ENCODE measurements at places on chromosomes 7 and 10. TPM values are rescaled to one million over a fixed set of nuclear protein-coding genes. Genes with fewer than 3 reads are reported as not detected.
A peak's percentile ranks its signal among the peaks of the same experiment; 100 is the strongest.

The MOGAT3 gene
- total RNA-seq = not detected

The FAM149B1 gene
- total RNA-seq = 47.5 TPM

The SLC26A3 gene
- total RNA-seq = not detected

The NPFFR1 gene
- total RNA-seq = not detected

The UTF1 gene
- total RNA-seq = not detected

The GRID2IP gene
- not detected for total RNA-seq

The FGFR2 gene
- total RNA-seq = not detected

The GIMAP6 gene
- total RNA-seq = 0.18 TPM

The RBP3 gene
- not detected for total RNA-seq

The PAX2 gene
- not detected for total RNA-seq

The DMTF1 gene
- 91.1 TPM for total RNA-seq

The ANKRD16 gene
- total RNA-seq = 14.0 TPM

The LBX1 gene
- total RNA-seq = 0.08 TPM

The BICC1 gene
- 123 TPM for total RNA-seq

The C10orf71 gene
- total RNA-seq = not detected

- no peak for DNase-seq
Observed at GRCh38 chr10:71990706-71991269, 26.6 kb downstream of the CHST3 start.

DNA sequence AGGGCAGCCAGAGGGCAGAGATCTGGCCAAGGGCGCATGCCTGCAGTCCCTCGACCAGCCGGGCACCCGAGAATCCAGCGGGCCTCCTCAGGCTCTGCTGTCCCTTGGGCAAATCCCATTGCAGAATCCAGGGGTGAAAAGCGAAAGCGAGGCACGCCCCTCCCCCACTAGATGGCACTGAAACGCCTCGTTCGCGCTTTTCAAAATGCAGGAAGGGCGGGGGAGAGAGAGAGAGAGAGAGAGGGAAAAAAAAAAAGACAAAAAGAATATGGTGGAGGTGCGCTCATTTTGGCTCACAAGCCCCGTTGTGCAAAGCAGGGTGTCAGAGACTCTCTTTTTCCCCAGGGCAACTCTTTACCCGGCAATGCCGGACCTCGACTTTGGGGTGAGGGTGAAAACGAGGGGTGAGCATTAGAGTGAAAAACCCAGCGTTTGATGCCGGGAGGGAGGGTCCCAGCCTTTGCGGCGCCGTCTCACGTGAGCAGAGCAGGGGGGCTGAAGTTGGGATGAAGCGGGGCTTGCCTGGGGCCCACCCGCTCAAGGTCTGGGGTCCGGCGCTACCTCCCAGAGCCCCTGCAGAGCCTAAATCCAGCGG, 2.5 kb upstream of the TMEM178B start:
- peak; percentile 22 for DNase-seq

GRCh38 chr10:44520651-44521050, 135.8 kb upstream of the CXCL12 start:
- DNase-seq = peak; percentile 30

DNA sequence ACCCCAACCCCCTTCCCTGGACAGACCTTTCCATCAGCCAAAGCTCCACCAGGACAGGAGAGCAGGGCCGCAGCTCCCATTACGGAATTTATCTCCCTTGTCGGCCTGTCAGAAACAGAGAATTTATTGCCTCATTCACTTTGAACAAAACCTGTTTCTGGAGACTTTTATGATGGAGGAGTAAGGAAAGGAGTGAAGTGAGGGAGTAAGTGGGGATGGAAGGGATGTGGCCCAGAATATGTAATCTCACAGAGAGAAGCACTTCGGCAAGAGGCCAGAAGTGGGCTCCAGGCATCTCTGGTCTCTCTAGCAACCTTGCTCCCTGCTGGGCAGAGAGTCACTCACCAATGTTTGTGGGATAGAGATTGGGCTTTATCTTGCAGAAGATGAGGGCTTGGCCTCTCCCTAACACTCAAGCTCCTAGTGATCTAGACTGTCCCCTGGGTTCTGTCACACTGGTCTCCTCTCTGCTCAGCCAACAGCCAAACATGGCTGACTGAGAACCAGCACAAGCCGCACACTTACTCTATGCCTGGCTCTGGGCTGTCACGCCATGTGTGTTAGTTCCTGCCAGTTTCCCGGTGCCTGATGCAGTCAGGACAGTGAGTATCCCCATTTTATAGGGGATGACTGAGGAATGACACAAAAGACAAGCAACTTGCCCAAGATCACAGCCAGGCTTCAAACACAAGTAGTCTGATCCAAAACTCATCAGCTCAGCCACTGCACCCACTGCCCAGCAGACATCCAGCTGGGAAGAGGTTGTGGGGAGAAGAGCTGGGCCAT, 149.4 kb upstream of the ZMIZ1 start:
- no peak for DNase-seq

- DNase-seq = no peak
Observed at GRCh38 chr10:91006752-91007346, 86.0 kb upstream of the ANKRD1 start.

GRCh38 chr10:78178940-78179339, 145.3 kb downstream of the RPS24 start:
- DNase-seq = peak; percentile 49

GRCh38 chr7:77575187-77575586, 38.1 kb downstream of the PTPN12 start:
- no peak for DNase-seq

DNA sequence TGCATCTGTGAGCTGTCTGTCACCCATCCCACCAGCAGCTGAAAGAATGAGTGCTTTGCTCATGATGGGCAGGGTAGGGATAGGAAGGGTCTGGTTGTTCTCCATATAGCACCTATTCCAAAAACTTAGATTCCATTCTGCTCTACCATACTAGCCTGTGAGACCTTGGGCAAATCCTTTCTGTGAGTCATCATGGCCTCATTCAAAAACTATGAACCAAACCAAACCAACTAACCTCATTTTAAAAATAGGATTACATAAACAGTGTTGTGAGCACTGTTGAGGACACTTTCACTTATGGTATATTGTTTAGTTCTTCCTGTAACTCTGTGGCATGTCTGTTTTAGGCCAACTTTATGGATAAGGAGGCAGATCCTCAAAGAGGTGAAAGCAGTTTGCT, 30.9 kb upstream of the STEAP4 start:
- peak; percentile 47 for DNase-seq

DNA sequence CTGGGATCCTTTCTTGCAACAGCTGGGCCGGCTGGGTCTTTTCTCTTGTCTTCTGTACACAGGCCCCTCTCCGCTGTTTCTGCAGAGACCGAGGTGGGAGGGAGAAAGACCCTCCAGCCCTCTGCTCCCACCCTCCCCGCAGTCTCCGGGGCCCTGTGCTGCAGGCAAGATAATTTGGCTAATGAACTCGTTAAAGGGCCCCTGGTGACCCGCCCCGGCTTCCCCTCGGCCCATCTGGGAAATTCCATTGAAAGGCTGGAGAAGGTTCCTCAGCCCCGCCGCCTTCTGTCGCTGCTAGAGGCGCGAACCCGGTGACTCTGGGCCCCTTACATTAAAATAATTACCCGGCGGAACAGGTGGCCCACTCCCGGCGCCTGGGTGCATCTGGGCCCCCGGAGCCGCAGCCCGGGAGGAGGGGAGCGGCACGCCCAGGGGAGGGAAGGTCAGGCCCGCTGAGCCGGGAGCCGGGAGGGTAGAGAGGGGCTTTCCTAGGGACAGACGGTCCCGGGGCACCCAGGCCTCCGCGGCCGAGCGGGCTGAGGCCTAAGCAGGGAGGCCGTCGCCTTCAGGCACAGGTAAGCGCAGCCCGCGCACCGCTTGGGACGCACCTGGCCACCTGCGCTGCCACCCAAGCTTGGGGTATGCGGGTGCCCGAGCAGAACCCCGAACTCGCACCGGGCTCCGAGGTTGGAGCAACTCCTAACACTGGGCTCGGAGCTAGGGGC, 7.3 kb upstream of the MNX1 start:
- DNase-seq = no peak

DNA sequence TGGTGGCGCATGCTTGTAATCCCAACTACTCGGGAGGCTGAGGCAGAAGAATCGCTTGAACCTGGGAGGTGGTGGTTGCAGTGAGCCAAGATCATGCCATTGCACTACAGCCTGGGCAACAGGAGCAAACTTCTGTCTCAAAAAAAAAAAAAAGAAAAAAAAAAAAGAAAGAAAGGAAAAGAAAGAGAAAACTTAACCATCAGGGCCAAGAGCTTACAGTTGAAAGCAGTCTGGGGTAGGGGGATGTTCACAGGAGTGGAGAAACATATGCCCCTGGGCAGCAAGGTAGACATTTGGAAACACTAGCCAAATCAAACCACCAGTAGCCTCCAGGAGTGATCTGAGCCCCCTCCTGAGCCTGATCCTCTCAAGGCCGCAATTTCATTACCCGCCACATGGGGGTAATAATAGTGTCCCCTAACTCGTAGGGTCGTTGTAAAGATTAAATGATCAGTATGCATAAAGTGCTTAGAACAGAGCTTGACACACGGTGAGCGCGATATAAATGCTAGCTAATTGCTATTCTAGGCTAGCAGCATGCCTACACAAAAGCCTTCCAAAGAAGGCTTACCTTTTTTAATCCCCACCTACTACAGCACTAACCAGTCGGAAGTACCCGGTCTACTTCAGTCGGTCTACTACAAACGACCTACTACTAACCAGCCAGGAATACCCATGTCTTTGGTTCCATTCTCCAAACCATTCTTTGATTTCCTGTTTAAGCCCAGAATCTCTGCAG, 274.3 kb upstream of the NEBL start:
- DNase-seq = no peak

GRCh38 chr7:105028004-105028403, 14.0 kb downstream of the KMT2E start:
- DNase-seq = no peak

- DNase-seq = no peak
Observed at GRCh38 chr7:127731431-127732080, 79.6 kb downstream of the SND1 start.

GRCh38 chr10:21488246-21488956, 37.1 kb downstream of the SKIDA1 start:
- DNase-seq = peak; percentile 19

DNA sequence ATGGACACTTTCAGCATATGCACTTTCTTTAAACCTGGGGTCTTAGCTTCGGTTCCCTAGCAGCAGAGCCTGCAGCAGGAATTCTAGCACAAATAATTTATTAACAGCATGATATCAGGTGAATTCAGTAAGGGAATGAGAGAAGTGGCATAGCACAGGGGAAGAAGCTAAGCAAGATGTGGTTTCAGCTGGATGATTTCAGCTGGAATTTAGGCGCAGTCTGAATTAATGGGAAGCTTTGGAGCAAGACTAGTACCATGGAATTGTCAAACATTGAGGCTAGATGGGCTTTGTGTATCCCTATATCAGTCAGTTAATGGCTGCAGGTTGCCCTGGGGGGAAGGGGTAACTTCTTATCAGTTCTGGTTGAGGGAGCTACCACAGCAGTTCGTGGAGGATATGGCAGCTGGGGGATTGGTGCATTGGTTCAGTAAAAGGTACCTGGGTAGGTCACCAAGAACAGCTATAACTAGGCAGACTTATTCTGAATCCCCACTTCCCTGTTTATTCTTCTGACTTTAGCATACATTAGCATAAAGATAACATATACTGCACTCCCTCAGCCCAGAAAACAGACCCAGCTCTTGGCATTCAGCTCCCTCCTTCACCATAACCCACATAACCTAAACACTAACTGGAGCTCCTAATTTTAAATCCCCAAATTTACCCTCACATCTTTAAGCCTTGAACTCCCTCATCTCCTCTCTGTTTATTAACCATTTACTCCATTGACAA, 46.8 kb upstream of the NAMPT start:
- no peak for DNase-seq

GRCh38 chr7:123650595-123650994, 5.1 kb upstream of the LMOD2 start:
- no peak for DNase-seq

DNA sequence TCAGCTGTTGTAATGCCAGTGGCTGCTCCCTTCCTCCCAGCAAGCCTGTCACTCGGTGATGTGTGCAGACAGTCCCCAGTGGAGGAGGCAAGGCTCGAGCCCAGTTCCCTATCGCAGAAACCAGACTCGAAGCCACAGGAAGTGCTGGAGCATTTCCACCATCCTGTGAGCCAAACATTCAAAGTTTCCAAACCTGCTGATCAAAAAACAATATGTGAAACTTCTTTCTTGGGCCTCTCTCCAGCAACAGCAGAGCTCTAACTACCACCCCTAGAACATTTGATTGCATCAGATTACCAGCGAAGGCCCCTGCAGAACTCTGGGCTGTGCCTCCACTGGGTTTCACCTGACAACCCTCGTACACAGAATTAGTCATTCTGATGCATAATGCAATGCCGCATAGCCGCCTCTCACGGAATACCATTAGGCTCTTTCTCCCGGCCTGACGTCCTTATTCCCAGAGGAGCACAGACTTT, 94.0 kb downstream of the ELMO1 start:
- DNase-seq = peak; percentile 68

DNA sequence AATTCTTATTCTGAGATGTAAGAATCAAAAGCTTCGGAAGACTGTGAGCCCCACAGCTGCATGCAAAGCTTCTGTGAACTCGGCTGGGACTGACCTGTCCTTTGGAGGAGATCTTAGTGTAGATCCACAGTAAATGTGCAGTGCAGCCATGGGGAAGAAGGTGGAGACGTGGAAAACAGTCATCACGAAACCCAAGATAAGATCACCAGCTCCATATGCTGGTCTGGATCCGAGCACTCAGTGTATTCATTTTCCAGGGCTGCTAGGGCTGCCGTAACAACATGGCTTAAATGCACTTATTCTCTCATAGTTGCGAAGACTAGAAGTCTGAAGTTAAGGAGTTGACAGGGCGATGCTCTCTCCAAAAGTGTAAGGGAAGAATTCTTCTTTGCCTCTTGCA, 143.0 kb upstream of the TCF7L2 start:
- DNase-seq = no peak

GRCh38 chr7:116195451-116195850, 14.9 kb upstream of the TES start:
- peak; percentile 60 for DNase-seq

- peak; percentile 43 for DNase-seq
Observed at GRCh38 chr7:41975849-41976248, 261.2 kb downstream of the GLI3 start.

GRCh38 chr7:47937711-47938573, 10.3 kb downstream of the PKD1L1 start:
- DNase-seq = no peak

- no peak for DNase-seq
Observed at GRCh38 chr10:35495521-35496119, 109.5 kb upstream of the GJD4 start.

GRCh38 chr7:128353610-128354009, 7.9 kb downstream of the PRRT4 start:
- DNase-seq = no peak

DNA sequence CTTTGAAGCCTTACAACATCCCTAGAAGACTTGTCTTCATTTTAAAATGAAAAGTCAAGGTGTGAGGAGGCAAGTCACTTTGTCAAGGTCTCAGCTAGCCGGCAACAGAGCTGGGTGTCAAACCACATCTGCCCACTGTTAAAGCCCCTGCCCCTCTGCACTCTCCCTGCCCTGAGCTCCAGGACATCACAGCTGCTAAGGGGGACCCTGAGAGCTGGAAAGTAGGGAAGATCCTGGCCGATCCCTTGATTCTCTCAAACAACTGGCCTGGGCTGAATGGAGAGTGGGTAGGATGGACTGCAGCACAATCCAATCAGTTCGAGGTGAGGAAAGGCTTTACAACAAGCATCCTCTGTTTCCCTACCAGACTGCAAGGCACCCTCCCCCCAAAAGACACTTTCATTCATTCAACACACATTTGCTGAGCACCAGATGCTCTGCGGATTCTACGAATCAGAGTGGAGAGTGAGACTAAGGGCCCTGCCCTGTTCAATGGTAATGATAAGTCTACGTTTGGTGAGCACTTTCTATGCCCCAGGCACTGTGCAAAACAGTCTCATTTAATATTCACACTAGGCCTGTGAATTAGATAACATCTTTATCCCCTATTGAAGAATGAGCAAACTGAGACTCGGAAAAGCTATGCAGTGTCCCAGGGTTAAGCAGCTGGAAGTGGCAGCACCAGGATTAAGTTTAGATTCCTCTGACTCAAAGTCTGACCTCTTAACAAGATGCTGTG, 148.1 kb downstream of the HERPUD2 start:
- no peak for DNase-seq
